ENCODE measurements at places on chromosomes 7 and 10.
A peak's percentile ranks its signal among the peaks of the same experiment; 100 is the strongest.

DNA sequence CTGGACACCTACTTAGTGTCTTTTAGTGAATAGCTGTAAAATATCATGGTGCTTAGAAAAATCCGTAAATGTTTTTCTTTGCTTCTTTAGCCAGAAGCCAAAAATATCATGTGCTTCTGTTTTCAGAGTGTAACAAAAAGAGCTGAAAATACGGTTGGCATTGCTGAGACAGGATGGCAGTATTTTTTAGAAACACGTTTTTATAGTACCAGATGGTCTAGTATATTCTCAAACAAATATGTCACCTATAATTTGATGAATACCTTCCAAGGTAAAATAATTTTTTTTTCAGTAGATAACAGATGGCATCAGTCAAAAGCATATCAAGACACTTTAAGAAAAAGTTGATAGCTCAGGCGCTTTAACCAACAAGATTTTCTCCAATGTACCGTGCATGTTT is 326.6 kb downstream of the PHF14 start:
- no peak for DNase-seq

- DNase-seq: no peak
Measured at GRCh38 chr10:113033991-113034390, 83.9 kb downstream of the TCF7L2 start.

GRCh38 chr10:77513781-77514331 is 123.8 kb downstream of the KCNMA1 start:
- DNase-seq: no peak

DNA sequence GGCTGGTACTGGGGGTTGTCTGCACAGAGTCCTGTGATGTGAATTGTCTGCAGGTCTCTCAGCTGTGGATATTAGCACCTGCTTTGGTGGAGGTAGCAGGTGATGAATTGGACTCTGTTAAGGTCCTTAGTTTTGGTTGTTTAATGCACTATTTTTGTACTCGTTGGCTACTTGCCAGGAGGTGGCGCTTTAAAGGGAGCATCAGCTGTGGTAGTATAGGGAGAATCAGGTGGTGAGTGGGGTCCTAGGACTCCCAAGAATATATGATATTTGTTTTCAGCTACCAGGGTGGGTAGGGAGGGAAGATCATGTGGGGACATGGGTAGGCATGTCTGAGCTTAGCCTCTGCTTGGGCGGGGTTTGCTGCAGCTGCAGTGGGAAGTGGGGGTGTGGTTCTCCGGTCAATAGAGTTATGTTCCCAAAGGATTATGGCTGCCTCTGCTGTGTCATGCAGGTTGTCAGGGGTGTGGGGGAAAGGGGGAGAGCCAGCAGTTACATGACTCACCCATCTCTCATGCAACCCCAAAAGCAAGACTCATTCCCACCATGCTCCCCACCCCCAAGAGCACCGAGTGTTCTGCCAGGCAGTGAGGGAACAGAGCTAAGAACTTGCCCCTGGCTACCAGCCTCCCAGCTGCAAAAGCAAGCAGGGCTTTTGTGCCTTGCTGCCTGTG is 53.7 kb upstream of the ZNF273 start:
- DNase-seq: no peak

DNA sequence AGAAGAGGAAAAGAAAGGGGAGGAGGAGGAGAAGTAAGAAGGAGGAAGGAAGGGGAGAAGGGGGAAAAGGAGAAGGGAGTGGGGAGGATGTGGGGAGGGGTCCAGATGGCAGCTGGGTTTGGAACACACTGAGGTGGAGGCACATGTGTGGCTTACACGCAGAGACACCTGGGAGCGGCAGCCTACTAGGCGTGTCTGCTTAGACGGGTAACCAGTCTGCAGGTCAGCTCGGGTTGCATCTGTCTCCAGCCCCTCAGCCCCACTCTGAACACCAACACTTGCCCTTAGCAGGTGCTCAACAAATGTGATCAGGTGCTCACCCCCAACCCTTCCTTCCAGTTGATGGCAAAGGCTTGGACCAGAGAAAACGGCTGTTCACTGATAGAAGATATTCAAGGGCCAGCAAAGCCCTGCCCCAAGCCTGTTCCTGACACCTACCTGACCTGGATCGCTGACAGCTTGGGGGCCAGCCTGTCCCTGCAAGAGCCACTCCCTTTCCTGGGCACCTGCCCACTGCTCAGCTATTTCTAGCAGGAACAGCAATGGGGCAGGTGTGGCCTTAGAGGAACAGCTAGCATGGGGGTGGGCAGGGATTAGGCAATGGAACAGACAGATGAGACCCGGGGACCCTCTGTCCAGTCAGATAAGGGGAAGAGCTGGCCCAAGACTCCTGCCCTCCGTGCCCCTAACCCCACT is 70.5 kb downstream of the SH3PXD2A start:
- no peak for DNase-seq

GRCh38 chr7:12481722-12482121 is 78.1 kb upstream of the VWDE start:
- no peak for DNase-seq

GRCh38 chr10:35007858-35008301 is 82.3 kb downstream of the CUL2 start:
- no peak for DNase-seq

DNA sequence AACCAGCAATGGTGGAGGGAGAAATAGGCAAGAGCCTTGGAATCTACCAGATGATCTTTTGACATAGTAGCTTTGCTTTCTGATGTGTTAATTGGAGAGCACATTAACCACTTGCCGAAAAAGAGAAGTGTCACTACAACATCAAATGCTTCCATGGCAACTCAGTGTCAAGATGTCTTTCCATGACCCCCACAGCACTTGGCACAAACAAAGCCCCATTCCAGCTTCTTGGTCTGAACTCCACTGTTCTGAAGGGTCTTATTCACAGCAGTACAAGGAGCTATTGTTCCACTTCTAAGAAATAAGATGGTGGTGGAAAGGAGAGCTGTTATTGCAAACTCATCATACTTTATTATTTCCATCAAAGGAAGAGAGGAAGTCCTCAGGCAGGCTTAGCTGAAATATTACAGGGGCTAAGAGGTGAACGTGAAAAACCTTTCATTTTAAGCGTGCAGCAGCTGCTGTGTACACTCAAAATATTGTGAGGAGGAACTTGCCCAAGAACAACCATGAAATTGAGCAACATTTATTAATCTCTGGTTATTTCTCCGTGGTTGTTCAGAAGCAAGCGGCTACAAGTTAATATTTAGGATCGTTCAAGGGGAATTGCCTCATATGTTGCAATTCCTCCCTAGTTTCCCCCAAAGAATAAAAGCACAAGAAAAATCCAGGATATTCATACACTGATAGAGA is 354.8 kb upstream of the CELF2 start:
- DNase-seq: no peak

DNA sequence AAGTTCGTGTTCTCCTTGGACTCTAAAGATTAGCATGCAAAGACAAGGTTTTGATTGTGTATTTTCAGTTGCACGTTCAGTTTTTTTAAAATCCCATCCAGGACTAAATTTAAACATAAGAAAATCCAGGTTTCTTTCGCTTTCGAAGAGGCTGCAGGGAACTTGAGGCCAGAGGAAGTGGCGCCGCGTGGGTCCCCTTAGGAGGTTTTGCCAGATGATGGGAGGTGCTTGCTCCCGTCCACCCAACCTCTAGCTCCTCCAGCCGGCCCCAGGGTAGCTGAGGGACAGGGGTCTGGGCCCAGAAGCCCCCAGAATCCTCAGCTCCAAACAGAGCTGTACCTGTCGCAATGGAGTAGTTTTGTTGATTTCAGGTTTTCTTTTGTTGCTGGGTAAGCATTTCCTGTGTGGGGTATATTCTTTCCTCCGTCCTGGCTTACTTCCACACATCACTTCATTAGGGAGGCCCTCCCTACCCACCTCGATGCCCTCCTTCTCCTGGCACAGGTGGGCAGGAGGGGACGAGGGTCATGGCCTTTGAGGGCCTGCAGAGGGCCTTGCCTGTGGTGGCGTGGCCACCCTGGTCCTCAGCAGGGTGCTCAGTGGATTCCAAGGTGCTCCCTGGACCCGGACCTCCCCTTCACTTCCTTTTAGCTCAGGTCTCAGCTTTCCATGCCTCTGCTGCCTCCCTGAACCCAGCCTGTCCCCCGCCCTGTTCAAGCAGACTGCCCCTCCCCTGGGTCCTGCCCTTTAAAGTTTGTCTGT is 32.6 kb downstream of the LHPP start:
- no peak for DNase-seq

DNA sequence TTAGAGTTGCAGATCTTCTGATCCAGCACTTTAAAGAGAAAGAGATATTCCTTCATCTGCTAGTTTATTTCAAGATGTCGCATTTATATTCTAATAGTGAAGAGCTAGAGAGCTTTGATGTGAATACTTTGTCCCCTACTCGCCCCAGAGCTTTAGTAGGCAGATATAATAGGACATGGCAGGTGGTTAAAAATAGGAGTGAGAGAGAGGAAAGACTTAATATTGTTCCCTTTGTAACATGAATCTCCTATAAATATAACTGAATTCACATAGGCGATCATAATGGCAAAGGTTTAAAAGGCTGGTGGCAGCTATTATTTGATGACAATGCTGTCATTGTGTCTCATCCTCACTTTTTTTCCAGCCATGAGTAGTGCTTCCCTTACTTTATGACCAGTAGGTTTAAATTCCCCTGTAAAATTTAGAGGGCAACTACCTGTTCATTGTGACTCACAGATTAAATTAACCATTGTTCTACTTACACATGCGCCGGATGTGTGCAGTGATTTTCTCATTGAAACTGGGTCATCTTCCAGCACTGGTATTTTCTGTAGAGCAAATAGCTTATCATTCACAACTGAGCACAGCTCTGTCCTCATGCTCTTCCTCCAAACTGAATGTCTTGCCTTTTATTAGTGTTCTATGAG is 906.7 kb upstream of the CELF2 start:
- no peak for DNase-seq

DNA sequence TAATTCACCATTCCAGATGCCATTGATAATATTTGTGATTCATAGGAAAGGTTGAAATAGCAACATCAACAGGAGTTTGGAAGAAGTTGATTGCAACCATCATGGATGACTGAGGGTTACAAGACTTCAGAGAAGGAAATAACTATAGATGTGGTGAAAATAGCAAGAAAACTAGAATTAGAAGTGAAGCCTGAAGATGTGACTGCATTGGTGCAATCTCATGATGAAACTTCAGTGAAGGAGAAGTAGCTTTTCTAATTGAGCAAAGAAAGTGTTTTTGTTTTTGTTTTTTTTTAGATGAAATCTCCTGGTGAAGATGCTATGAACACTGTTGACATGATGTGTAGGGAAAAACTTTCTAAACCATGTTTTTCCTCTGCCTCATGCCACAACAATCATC is 18.7 kb upstream of the CD36 start:
- no peak for DNase-seq

DNA sequence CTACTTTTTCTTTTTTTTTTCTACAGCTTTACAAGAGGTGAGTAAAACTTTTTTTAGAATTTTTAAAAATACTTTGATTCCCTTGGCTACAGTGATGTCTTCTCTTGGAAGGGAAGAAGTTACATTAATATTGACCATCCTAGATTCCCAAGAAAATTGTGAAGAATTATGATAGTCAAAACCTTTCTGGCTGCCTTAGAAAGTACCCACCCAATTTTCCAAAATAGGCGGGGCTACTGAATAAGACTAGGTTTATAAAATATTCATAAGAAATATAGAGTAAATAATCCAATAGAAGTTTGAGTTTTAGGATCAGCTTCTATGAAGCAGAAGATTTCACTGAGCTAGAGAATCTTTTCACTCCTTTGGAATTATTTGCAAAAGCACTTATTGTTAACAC is 3.0 kb downstream of the COL1A2 start:
- DNase-seq: no peak

DNA sequence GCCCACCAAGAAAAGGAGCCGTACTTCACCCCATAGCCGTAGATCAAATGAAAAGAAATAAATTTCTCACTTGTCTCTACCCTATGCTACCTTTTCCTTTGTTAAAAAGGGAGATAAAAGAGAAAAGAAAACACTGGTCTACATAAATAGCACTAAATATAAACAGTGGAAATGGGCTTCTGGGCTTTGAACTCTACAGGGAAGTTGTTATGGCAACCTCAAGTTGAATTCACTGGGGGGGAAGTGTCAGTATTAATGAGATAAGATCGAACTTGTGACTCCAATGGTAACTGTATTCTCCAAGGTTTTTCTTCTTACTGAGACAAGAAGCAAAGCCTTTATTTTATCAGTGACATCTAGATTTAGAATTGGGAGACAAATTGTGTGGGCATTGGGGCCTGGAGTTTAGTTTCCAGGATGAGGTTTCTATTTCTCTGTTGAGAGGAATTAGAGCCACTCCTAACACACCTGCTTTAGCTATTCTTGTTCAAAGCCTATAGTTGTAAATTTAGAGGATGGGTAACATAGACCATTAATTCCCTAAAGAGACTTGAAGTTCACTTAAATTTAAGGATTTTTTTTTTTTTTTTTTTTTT is 604.3 kb upstream of the GALNT17 start:
- DNase-seq: no peak

GRCh38 chr7:150434240-150434639 is 16.2 kb upstream of the GIMAP8 start:
- DNase-seq: no peak

DNA sequence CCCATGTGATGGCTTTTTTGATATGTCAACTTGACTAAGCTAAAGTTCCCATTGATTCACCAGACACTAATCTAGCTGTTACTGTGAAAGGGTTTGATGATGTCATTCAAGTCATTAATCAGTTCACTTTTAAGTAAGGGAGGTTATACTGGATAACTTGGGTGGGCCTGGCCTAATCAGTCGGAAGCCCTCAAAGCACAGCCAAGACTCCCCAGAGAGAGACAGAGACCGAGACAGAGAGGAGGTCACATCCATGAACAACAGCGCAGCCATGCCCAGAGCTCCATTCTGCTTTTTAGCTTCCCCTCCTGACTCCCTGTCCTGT is 103.4 kb downstream of the TRIL start:
- no peak for DNase-seq

DNA sequence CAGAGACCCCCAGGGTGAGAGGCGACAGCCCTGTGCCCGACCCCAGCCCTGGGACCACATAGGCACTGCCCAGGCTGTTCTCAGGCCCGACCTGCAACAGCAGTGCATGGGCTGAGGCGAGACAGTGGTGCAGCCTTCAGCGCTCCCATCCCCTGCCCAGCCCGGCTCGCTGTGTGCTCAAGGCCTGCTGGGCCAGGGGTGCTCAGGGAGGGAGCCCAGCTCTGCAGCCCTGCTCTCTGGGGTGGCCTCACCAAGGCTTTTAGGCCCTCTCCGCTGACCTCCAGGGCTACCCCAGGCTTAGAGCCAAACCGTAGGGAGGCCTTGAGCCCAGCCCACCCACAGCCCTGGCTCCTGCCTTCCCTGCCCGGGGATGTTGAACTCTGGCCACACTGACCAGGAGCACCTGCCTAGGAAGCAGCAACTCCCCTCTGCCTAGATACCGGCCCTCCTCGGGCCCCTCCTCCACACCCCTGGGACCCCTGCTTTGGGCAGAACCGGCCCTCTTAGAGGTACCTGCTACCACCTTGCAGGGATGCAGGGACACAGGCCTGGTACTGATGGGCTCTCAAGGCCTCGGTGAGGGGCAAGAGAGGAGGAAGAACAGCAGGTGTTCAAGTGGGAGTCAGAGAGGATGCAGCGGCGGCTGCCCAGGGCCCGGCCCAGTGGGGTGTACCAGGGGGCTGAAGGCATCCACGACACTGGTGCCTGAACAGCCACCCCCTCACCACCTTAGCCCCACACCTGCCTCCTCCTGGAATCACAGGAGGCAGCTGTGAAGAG is 231.5 kb downstream of the ELFN1 start:
- no peak for DNase-seq

GRCh38 chr10:84563868-84564267 is 235.5 kb downstream of the CCSER2 start:
- no peak for DNase-seq

GRCh38 chr10:2342206-2342605 is 604.9 kb upstream of the ADARB2 start:
- no peak for DNase-seq

- DNase-seq: no peak
Measured at GRCh38 chr10:18582803-18583202, 68.6 kb downstream of the NSUN6 start.

GRCh38 chr10:62637249-62638061 is 167.1 kb upstream of the ADO start:
- DNase-seq: peak; percentile 73
